ENCODE measurements at places on chromosomes 6 and 20.
A peak's percentile ranks its signal among the peaks of the same experiment; 100 is the strongest.

DNA sequence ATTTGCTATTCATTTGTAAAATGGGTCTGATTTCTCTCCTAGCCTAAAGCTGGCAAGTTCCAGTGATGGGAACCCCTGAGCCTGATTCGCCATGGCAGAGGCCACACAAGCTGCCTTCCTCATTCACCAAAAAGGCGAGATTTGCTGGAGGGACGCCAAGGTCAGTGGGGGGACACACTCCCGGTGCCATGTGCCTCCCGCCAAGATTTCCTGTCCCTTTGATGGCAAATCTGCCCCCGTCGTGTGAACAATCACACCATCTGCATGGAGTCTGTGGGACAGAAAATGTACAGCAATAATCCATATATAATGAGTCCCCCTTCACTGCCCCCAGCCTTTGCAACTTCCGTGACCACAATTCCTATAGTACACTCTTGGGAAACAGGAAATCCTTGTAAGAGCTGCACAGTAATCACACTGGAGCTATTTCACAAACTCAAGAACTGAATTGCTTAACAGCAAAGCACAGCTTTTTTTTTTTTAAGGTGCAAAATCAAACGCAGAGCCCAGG, 15.7 kb upstream of the IGF2R start:
- no peak for DNase-seq

DNA sequence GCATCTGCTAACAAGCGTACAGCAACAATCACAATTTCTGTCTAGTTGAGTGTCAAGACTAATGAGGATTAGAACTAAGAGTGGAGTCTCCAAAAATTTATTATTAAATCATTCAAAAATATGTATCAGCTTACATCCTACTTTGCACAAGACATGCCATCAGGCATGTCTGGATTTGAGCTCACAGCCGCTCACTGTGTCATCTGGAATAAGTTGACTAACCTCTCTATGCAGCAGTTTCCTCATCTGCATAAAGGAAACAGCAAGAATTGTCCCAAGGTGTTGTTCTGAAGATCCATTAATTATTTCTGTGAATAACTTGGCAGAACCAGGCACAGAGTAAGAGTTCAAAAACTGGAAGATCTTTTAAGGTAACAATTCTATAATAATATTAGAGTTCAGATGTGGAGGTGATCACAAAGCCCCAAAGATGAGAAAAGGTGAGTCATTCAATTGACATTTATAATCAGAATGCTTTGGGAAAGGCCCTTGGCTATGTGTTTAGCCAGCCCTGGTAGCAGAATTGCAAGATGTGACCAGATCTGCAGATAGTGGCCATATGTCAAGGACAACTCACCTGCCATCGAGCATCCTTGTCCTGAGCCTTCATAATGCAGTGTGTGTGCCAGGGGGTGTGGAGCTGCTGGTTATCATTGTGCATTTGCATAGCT, 264.0 kb downstream of the FOXA2 start:
- no peak for DNase-seq

GRCh38 chr6:24991810-24992467, 56.2 kb upstream of the RIPOR2 start:
- DNase-seq, result peak; percentile 20

GRCh38 chr20:24653306-24653705, 183.9 kb downstream of the SYNDIG1 start:
- no peak for DNase-seq

DNA sequence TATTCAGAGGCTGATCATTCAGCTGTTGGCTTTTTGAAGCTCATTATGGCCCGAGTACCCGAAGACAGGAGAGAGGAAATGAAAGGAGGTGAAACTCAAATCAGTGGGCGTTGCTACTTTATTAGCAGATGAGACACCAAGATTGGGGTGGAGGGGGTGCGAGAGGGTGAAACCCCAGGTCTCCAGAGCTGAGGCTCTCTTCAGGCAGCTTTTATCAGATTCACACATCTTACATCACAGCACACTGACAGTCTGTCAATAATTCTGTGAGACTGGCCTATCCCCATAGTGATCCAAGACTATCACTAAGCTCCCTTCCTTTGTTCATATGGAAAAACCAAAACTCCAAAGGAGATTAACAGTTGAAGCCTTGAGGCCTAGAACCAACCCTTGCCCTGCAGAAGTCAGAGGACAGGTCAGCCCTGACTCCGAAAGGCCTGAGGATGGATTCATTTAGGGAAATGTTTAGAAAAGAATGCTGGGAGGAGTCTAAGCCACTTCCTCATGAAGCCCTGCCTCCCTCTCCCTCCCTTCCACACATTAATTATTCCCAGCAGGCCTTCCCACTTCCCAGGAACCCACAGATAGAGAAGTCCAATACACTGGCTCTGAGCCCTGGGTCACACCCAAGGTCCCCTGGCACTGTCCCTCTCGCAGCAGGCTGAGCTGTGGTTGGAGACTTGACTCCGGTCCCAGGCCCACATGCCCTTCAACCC, 23.2 kb downstream of the TRERF1 start:
- DNase-seq, result no peak

Measured in stimulated activated CD4-positive, alpha-beta T cell treated with anti-CD3 and anti-CD28 coated beads, Interleukin-15, amount 100 ng/mL, for 1 hour (primary cell).